ENCODE measurements at places on chromosomes 3 and 15.

DNA sequence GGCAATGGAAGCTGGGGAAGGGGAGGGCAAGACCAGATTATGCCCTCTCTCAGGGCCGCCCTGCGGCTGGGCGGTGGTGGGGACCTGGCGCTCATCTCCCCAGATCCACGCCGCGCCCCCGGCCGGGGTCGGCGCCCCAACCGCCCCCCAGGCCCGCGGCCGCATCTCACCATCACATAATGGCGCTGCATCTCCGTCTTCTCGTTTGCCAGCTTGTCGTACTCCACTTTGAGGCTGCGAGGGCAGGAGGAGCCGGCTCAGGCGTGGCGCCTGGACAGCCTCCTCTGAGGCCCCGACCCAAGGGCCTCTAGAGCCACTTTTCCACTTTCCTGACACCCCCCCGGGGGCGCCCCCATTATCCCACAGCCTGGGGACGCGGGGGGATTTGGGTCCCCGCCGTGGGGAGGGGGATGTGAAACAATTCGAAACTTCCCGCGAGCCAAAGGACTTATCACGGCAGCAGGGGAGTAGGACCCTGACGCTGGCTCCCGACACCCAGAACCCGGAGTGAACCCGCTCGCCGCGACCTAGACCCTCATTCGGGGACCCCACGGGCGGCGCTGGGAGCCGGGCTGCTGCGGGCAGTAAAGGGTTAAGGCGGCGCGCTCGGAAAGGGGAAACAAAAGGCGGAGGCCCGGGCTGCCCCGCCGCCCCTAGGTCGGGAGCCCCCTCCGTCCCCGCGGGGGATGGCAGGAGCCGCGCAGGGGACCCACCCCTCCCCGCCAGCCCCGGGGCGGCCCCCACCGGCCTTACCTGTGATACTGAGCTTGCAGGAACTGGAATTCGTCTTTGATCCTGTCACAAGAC is 2.1 kb downstream of the TLE3 start:
- DNase-seq: peak; percentile 44

- no peak for DNase-seq
Measured at GRCh38 chr15:91022832-91023129, 387 bp upstream of the VPS33B start.

DNA sequence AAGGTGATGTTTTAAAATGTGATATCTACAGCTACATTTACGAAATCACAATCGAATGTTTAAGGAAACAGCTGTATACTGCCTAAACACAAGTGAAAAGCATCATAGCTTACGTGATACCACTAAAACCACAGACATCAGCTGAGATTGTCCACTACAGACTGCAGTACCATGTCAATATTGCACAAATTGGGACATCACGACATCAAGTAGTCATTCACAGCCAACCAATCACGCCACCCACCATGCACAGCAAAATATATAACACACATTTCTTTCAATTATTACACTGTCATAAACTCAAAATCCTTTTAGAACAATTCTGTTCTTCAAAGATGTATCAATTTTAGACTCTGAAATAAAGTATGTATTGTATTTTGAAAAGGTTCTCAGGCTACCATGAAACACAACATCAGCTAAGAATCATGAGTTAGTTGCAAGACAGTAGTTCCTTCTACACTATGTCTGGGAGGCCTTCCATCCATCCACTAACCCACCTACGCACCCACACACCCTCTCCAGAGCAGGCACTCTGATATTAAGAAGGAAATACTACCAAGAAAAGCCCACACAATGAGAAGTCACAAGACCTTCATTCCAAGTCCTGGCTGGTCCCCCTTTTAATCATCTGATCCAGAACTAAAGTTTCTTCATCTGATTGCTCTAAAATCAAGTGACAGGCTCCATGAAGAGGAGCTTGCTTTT is 3.1 kb downstream of the DMXL2 start:
- DNase-seq: no peak

DNA sequence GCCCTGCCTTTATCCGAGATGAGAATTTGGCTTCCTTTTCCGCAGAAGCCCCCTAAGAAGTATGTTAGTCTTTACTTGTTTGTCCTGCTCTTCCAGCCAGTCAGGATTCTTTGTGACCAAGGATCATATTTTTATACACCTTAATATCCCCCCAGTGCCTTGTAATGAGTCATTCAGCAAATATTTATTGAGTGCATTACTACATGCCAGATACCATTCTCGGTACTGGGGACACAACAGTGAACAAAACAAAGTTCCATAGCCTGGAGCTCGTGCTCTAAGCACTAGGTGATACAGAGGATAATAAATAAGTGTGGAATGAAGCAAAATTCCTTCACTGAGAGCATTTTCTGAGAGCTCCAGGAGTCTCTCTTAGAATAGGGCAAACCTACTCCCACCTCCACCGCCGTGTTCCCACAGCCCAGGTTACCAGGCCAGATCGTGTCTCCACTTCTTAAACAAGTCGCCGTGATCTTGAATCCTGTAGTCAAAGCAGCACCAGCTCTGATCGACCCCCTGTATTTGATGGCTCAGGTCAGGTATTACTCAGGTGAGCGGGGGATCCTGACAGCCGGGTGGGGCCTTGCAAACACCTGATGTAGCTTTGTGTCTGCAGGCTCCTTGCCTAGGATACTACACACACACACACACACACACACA is 18.5 kb downstream of the TTC21A start:
- DNase-seq: no peak

GRCh38 chr15:68933001-68933400 is 2.7 kb downstream of the SPESP1 start:
- no peak for DNase-seq

DNA sequence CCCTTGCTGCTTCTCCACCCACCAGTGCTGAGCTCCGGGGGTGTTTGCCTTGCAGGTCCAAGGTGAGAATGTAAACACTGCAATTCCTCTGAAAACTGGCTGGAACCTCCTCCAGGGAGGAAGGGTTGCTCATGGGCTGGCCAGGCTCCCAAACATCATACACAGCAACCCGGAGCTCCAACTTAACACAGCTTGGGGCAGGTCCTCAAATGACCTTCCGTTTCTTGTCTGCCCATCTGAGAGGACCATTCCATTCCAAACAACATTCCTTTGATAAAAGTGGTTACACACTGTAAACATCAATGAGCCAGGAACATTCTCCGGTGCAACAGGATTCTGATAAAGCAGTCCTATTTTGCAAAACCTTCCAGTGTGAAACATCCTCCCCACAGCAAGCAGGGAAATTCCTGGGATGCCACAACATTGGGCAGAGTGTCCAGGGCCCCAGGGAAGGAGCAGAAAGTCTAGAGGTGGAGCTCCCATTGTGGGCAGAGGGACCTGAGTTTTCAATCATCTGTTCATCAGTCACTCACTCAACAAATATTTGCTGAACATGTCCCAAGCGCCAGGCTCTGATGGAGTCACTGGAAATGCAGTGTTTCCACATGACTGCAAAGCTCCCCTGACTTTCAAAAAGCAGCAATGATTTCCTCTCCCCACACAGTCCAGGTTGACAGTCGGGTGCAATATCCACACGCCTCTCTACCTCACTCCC is 7.3 kb upstream of the HEG1 start:
- no peak for DNase-seq

DNA sequence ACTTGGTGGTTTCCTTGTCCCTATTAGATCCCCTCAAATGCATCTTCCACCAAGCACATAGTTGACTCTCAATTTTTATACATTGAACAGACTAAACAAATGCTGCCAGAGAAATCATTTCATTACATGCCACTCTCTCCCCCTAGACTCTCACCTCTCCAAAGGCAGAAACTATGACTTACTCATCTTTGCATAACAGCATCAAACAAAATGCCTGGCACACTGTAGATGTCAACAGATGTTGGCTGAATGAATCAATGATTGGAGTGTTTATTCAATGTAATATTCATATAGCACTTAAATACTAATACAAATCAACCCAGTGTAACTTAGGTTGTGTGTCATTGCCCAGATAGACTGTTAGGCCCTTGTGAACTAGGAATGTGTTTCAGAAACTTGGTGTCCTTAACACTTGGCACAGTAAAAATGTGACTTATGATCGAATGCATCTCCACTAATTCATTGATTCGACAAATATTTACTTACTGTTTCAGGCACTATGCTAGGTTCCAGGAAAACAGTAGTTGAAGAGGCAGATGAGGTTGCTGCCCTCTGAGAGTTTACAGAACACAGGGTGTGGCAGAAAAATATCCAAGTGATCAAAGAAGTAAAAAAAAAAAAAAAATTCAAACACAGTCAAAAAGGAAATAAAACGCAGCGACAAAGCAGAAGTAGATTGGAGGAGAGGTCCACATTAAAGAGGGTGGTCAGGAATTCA is 188.5 kb upstream of the LRRN1 start:
- DNase-seq: no peak

DNA sequence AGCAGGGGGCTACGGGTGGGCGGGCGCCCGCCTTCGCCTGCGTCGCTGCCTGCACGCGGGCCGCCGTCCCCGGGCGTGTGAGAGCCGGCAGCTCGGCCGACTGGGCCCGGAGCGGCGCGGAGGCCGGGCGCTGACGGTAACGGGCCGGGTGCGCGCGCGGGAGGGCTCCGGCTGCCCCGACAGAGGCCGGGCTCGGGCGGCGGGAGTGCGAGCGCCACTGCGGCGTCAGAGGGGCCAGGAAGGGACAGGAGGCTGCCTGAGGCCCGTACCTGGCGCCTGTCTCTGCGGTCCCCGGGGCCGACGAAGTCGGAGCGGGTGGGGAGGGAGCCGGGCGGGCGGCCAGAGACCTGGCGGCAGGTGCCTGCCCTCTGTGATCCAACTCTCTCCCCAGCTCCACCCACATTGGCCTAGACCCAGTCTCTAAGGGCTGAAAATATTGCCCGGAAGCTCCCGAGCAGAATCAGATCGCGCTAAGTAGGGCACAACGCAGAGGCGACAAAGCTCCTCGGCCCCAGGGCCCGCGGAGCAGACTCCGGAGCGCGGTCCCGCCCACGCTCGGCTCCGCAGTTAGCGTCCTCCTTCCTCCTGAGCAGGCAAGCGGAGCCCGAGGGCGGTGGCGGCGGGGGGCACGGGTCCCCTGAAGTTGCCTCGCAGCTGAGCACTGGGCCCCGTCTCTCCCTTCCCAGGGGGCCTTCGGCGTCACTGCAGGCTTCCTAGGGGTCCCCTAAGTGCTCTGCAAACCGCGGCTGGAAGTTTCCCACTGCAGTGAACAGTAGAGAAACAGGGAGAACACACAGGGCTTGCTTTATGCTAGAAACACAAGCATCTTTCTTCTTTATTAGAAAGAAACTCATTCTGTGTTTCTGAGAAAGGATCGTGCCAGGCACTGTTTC is at the start of gene MAN2A2:
Gene MAN2A2 (plus strand): TSS at position 463 of the 893 bp plus-strand sequence. CDS start 906 bp downstream, outside the sequence.
- peak; percentile 69 for DNase-seq

GRCh38 chr15:74808078-74808839 is 4.4 kb upstream of the LMAN1L start:
- DNase-seq: no peak

DNA sequence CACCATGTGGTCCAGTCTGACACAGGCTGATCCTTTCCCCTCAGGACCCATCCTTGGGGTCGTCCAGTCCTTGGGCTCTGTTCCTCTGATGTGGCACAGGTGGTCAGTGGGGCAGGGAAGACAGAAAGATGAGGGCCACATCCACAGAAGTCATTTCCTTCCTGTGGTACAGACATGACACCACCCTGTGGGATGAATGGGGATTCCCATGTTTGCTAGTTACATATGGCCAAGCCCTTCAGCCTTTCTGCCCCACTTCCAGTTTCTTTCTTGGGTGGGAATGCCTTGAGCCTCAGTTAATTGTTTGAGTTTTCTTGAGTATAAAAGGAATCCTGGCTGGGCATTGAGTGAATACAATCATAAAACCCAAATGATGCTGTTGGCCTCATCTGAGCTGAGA is 284.7 kb upstream of the CTDSPL start:
- DNase-seq: no peak

- no peak for DNase-seq
Measured at GRCh38 chr15:53658827-53659555, 100.5 kb downstream of the WDR72 start.

- DNase-seq: no peak
Measured at GRCh38 chr15:59687836-59688235, 1.3 kb downstream of the BNIP2 start.

DNA sequence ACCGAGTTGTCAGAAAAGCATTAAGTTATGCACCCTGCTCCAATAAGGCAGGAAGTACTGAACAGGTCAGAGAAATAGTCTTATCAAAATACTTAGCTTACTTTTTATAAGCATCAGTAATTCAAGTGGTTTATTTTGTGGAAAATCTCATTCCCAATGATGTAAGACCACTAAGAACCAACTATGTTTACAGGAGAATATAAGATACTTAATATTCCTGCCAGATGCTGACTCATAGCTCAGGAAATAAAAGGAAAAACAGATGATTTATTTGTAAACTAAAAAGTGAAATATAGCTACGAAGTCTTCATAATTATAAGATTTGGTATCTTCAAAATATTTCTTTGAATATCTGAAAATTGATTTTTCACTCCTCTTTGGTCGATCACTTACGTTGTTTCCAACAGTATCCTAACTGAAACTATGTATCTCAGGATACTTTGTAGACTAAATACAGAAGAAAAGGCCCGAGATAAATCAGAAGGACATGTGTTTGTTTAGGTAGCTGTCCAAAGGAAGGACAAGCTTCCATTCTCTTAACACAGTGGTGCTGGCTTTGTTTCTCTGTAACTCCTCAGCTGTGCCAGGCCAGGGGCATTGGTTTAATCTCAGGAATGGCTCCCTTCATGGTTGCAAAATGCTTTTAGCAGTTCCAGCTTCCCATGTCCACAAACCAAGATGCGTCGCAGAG is 295.8 kb downstream of the GBE1 start:
- DNase-seq: no peak

DNA sequence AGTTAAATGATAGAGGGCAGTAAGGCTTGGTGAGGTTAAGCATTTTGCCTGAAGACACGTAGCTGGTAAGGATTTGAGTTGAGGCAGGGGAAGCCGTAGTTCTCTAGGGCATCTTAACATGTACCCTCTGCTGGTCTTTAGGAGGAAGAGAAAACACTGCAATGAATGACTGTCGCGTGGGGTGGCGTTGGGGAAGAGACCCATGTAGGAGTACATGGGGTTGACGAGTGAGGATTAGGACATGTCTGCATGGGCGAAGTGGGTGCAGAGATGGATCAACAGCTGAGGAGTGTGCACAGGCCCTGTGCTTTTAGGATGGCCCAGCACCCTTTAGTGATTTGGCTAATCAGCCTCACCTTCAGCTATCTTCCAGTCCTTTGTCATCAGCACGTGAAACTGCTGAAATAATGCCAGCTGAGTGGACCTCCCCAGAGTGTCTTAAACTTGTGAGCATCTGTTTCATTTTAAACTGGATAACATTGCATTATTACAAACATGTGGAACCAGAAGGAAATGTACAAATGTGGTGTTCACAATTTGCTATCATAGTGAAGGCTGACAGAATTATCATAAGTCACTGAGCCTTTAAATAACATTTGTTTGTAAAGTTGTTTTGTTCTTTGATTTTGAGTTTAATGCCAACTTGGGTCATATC is 15.3 kb downstream of the P2RY14 start:
- DNase-seq: no peak

- DNase-seq: no peak
Measured at GRCh38 chr15:38076786-38077185, 142.3 kb downstream of the TMCO5A start.

DNA sequence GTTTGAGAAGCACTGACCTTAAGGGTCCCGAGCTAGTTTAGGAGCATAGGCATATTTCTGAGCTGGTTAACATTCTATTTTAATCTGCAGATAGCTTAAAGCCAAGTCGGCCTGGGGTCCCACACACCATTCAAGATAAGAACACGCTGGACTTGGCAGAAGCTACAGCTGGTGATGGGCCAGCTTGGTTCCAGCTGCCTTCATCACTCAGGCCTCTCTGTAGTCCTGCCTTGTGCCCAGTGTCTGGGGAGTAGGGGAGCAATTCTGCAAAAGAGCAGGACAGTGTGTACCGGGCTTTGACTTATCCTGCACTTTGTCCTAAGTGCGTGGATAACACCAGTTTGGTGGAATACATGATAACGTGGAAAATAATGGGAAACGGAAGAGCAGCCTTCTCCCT is 164.5 kb downstream of the MEGF11 start:
- no peak for DNase-seq
